ENCODE measurements at places on chromosomes 1 and 21.

DNA sequence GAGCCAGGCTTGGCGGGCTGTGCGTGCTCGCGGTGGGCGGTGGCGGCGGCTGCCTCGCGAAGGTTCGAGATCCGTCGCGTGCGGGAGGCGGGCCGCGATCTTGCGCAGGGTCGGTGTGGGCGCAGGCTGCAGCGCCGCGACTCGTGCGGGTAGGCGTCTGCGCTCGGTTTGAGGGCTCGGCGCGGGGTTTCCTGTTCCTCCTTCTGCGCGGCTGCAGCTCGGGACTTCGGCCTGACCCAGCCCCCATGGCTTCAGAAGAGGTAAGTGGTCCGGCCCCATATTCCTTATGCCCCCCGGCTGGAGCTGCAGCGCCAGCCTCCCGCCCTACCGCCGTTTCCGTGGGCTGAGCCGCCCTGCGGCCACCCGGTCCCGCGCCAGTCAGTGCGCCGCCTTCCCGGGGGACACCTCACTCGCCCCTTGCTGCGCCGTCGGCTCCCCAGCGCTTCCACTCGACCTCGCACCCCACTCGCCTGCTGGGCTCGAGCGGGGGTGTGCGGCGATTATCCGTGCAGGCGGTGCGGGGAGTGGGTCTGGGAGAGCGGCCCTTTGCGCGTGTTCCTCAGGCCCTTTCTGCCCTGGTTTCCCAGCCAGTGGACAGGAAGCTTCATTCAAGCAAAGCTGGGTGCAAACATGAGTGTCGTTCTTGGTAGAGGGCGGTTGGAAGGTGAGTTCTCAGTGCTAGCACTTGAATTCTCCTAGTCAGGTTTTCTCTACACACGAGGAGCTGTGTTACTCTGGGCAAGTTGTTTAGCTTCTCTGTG is at the start of gene CACYBP:
CACYBP (plus strand) TSS at position 12 of the 761 bp plus-strand sequence; CDS start at position 246, 234 bp downstream.
- no peaks in the 10 kb centered on the region for H3K27me3 ChIP-seq
- no peak for DNase-seq

DNA sequence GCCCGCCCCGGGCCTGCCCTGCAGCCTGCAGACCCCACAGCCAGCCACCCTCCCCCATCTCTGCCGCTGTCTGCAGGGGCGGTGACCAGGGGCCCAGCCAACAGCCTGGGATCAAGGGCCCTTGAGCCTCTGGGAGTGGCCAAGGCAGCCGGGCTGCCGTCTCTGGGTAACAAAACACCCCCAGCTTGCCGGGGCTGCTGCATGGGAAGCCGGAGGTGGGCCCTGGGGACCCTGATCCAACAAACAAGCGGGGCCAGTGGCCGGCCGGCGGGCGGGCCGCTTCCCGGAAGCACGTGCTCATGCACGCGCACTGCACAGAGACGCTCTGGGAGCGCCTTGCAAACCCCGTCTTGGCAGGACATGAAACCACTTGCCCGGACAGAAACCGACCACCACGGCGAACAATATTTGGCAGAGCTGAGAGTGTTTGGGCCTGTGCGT is 13.2 kb downstream of the MEGF6 start:
- no peaks in the 10 kb centered on the region for H3K4me1 ChIP-seq
- H3K27ac ChIP-seq, result no peak overlapping the region
- no peak for DNase-seq
- no peaks in the 10 kb centered on the region for H3K27me3 ChIP-seq

DNA sequence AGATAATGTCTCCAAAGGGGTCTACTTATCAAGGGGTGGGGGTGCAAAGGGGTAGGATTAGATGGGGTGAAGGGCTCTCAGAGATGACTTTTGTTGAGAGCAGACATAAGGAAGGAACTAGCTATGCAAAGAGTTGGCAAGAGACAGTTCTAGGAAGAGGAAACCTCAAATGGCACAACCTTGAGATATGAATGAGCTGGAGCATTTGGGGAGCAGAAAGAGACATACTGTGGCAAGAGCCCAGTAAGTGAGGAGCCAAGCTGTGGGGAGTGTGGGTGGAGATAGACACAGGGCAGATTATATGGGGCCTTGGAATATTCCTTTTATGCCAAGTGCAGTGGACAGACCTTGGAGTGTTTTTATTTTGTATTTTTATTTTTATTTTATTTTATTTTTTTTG is 84.8 kb upstream of the BTG3 start:
- H3K27me3 ChIP-seq, result no peaks in the 10 kb centered on the region
- H3K36me3 ChIP-seq, result no peaks in the 10 kb centered on the region
- H3K4me3 ChIP-seq, result no peak overlapping the region
- H3K4me1 ChIP-seq, result no peaks in the 10 kb centered on the region

DNA sequence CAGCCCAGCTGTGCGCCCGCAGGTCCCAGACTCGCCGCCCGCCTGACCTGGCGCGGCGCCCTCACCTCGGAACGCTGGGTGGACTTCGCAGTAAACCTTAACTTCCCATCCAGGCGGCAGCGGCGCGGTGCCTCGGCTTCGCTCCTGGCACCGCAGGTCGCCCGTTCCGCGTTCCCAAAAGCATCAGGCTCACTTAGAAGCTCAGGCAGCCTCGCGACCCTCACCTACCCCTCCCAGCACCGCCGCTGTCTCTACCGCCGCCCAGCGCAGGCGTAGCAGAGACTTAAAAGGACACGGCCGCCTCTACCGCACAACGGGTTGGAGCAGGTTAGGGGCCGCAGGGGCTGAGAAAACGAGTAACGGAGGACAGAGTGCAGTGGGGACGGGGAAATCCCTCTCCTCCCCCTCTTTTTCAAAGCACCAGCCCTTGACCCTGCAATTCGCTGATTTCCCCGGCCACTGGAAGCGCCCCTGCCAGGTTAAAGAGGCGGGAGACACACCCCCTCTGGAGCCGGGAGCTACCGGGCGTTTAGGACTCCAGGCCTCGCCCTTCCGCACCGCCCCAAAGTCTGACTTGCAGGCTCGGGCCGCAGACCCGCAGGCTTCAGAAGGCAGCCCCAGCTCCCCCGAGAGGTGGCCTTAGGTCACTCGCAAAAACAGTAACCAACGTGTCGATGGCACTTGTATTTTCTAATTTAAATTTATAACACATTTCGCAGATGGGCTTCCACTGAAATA is 328.5 kb downstream of the FAM72C start:
- H3K4me3 ChIP-seq, result no peak overlapping the region
- H3K27me3 ChIP-seq, result no peaks in the 10 kb centered on the region
- H3K4me1 ChIP-seq, result no peaks in the 10 kb centered on the region
- no peak for DNase-seq

- H3K4me3 ChIP-seq, result no peak overlapping the region
- no peaks in the 10 kb centered on the region for H3K36me3 ChIP-seq
- no peaks in the 10 kb centered on the region for H3K4me1 ChIP-seq
- no peak for DNase-seq
- H3K27ac ChIP-seq, result no peak overlapping the region
- H3K27me3 ChIP-seq, result no peaks in the 10 kb centered on the region
Measured at GRCh38 chr1:114524944-114525343, 13.9 kb upstream of the TRIM33 start.

DNA sequence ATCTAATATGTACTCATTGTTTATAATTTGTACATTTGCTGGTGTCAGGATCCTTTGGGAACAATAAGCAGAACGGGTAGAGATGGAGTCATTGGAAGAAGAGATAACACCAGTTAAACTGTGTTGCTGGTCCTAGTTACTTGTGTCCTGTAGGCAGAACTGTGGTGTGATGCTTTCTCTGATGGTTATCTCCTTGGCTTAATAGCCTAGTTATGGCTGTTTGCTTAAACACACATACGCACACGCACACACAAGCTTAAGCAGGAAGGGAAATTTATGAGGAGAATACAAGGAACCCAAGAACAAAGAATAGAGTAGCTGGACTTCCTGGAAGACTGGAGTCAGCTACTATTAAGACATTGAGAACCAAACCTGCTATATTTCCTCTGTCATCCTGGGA is 5.7 kb upstream of the PKN2 start:
- H3K4me1 ChIP-seq, result no peaks in the 10 kb centered on the region
- no peaks in the 10 kb centered on the region for H3K36me3 ChIP-seq
- no peak overlapping the region for H3K27ac ChIP-seq
- H3K4me3 ChIP-seq, result no peak overlapping the region
- no peak for DNase-seq

GRCh38 chr1:36584874-36585453 is 102.3 kb upstream of the CSF3R start:
- no peaks in the 10 kb centered on the region for H3K36me3 ChIP-seq
- H3K27me3 ChIP-seq, result no peaks in the 10 kb centered on the region
- DNase-seq, result no peak
- no peak overlapping the region for H3K27ac ChIP-seq

DNA sequence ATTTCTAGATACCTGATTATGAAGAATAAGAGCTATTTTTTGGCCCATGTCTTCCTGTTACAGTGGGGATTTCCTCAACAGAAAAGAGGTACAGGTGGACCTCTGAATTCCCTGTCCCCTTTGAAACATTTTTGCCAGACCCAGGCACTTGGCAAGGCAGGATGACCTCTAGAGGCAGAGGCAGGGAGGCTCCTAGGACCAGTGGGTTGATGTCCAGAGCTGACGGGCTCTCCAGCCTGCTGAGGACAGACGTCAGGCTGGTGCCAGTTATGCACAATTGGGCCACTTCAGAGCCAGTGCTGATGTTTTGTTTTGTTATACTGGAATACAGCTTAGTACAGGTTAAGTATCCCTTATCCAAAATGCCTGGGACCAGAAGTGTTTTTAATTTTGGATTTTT is 18.5 kb upstream of the A3GALT2 start:
- no peak for DNase-seq
- no peaks in the 10 kb centered on the region for H3K27me3 ChIP-seq
- no peaks in the 10 kb centered on the region for H3K36me3 ChIP-seq
- H3K4me3 ChIP-seq, result no peak overlapping the region

- no peaks in the 10 kb centered on the region for H3K36me3 ChIP-seq
- no peaks in the 10 kb centered on the region for H3K27me3 ChIP-seq
- no peaks in the 10 kb centered on the region for H3K4me1 ChIP-seq
- H3K27ac ChIP-seq, result no peak overlapping the region
- no peak for DNase-seq
Measured at GRCh38 chr1:186404454-186405051, 28.9 kb downstream of the ODR4 start.

DNA sequence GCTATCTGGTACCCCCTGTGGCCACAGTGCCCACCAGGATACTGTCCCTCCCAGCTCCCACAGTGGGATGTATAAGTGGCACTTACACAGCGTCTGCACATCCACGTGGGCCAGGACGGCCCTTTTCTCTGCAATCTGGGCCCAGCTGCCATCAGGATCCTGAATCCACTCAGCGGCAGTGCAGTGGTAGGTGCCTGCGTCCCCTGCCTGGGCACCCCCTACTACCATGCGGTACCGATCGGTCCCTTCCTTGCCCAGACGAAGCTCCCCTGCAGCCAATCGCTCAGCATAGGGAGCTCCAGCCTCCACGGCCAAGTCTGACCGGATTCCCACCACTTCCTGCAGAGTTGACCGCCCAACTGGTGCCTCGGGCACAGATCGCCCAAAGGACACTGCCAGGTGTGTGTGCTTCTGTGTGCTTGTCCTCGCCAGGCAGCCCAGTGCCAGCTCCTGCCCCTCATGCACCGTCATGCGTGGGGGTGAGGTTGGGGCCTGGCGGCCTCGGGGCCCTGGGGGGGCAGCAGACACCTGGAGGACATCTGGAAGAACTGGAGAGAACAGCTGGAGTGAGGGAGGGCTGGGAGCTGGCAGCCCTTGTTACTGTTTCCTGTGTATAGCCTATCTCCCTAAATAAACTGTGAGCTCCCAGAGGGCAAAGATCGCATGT is 4.7 kb downstream of the IGSF8 start:
- peaks cover 16% of the 10 kb centered on the region for H3K4me1 ChIP-seq
- H3K4me3 ChIP-seq, result no peak overlapping the region
- H3K27me3 ChIP-seq, result no peaks in the 10 kb centered on the region

GRCh38 chr21:30979054-30979453 is 59.2 kb downstream of the KRTAP19-8 start:
- DNase-seq, result no peak
- no peaks in the 10 kb centered on the region for H3K36me3 ChIP-seq
- no peak overlapping the region for H3K27ac ChIP-seq

DNA sequence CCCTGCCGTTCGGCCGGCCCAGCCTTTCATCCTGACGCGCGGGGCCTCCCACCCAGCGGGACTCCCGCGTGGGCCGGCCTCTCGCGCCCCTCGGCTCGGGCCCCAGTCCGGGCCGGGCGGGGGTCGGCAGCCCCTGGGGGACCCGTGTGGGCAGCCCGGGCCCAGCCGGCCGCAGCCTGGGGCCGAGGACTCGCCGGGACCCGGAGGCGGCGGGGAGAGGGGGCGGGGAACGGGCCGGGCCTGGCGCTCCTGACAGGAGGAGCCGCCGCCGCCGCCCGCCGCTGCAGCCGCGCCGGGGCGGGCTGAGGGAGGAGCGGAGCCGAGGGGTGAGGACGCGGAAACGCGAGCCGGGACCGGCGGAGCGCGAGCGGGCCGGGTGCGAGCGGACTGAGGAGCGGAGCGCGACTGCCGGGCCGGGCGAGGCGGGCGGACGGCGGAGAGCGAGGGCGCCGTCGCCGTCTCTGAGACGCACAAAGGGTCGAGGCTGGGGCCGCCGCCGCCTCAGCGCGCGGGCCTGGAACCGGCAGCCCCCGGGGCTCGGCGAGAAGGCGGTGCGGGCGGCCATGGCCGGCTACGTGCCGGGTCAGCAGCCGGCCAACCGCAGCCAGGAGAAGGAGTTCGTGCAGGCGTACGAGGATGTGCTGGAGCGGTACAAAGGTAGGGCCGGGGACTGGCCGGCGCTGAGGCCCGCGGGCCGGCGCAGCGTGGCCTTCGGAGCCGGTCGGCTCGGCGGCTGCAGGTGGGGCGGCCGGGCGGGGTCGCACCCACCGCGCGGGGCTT is 79.1 kb downstream of the NDUFS5 start:
- peak; percentile 56 for DNase-seq
- H3K4me1 ChIP-seq, result peaks cover 11% of the 10 kb centered on the region
- H3K27ac ChIP-seq, result peak overlapping the region; percentile 81
- H3K4me3 ChIP-seq, result peak overlapping the region; percentile 72

GRCh38 chr1:3465935-3466321 is 11.5 kb downstream of the ARHGEF16 start:
- H3K36me3 ChIP-seq, result peaks cover 1% of the 10 kb centered on the region
- no peaks in the 10 kb centered on the region for H3K27me3 ChIP-seq
- H3K4me3 ChIP-seq, result no peak overlapping the region
- peaks cover 14% of the 10 kb centered on the region for H3K4me1 ChIP-seq

GRCh38 chr1:32494196-32494595 is 29.3 kb downstream of the ZBTB8B start:
- no peaks in the 10 kb centered on the region for H3K36me3 ChIP-seq
- peak; percentile 15 for DNase-seq
- H3K27ac ChIP-seq, result peak overlapping the region; percentile 29
- H3K4me3 ChIP-seq, result no peak overlapping the region
- H3K27me3 ChIP-seq, result no peaks in the 10 kb centered on the region

DNA sequence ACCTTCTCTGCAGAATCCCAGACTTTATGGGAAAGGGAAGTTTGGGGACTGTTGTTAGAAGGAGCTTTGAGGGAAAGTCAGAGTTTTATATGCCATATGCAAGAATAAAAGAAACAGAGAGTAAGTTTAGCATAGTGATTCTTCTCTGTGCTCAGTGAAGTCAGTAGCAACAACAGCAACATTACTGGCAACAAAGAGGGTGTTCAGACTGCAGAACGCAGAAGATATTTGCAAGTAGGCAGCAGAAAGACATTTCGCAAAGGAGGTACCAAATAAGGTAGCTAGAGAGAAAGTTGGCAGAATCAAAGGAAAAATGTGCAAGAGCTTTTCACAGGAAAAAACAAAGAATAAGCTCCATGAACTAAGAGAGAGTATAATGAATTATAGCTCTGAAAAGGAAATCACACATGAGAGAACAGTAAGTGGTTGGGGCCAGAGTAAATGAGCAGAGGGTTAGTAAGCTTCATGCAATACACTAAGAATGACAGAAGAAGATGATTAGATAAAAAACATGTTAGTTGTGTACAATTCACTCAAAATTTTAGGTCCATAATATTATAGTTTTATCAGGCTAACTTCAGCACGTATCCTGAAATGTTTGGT is 98.1 kb downstream of the NEGR1 start:
- H3K4me1 ChIP-seq, result no peaks in the 10 kb centered on the region
- H3K27me3 ChIP-seq, result no peaks in the 10 kb centered on the region
